ENCODE measurements at places on chromosomes 5 and 9.

- DNase-seq, result no peak
Observed at GRCh38 chr5:136005476-136005875, 23.3 kb upstream of the TGFBI start.

DNA sequence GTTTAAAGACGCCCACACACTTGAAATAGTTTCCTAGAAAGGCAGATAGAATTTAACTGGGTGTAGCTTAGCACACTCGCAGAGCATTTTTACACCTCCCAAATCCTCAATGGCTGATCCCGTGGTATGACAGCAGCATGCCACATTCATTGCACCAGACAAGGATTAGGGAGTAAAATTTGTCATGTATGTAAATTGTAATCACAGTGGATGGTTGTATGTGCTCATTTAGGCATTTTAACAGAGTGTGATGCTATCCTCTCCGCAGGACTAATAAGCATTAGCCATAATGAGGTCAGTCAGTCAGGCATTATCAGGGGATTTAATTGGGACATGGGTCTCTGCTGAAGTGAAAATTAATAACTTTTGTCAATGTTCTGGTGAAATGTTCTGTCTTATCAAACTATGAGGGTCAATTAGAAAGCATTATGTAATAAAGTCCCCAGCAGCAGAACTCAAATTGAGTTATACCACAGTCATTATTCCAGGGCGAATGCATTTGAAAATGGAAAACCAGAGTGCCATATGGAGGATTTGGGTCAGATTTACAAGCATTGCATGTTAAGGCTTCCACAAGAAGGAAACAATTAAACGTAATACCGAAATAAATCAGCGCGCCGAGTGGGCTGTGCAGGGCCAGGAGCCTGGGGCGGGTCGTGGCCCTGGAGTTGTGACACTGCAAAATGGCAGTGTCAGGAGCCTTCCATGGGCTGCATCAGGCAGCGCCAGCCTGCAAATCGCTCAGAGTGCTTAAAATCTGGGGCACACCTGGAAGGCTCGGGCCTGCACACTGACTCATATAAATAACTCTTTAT, 602.2 kb downstream of the BNC2 start:
- DNase-seq, result no peak

- no peak for DNase-seq
Observed at GRCh38 chr5:109923205-109923604, 233.5 kb downstream of the MAN2A1 start.

GRCh38 chr5:57338068-57338867, 144.3 kb downstream of the ACTBL2 start:
- DNase-seq, result no peak

DNA sequence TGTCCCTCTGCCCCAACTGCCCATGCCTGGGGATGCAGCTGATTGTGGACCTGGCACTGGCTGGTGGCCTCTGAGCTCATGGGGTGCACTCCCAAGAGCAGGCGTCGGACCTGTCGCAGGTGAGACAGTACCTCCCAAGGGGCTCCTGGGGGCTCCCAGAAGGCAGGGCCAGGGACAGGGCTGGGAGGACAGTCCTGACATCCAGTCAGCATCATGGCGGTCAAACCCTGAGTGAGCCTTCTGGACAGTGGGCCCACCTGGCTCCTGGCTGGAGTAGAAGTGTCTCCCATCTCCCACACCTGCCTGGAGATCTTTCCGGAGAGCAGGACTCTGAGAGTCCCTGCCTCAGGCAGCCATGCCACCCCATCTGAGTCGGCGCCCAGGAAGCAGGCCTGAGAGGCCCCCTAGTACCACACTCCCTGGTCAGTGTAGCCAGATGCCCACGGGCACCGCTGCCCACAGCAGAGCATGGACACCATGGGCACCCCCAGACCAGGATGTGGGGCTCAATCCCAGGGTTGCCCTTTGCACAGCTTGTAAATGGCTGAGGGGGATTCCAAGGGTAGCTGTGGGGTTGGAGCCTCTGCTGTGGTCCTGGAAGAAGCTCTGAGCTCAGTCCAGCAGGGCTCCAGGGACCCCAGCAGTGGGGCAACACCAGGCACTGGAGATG, 6.6 kb downstream of the LCN9 start:
- DNase-seq, result no peak

- peak; percentile 45 for DNase-seq
Observed at GRCh38 chr9:132268725-132269352, 85.9 kb downstream of the SETX start.

- no peak for DNase-seq
Observed at GRCh38 chr9:15286161-15286821, 20.7 kb downstream of the TTC39B start.

- DNase-seq, result no peak
Observed at GRCh38 chr5:64518793-64519192, 13.0 kb downstream of the RGS7BP start.

DNA sequence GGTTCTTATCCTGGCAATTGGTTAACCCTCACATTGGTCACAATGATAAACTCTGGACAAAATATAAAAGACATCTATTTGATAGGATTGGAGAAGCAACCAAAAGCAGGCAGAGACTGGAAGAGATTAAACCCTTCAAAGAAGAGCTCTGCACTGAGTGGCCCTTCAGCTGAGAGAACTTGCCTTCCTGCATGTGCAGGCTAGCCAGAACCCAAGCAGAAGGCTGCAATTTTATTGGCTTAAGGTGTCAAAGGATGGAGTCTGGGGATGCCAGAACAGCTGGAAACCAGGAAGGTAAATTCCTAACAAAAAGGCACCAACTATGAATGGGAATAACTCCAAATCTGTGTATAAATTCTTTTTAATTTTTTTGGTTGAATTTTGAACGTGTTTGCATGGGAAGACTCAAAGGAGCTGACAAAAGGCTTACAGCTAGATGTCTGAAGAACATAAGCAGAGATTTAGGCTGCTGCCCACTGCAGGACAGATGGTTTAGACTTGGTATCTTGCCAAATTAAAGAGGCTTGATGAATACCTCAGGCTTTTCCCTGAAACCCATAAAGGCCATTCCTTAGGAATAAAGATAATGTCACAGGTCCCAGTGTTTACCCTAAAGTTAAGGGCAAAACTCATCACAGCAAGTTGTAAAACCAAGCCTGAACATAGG, 66.3 kb downstream of the NR2F1 start:
- no peak for DNase-seq

- DNase-seq, result no peak
Observed at GRCh38 chr5:96142786-96143434, 181.3 kb upstream of the ELL2 start.

GRCh38 chr5:149633476-149634350, 52.4 kb downstream of the ARHGEF37 start:
- DNase-seq, result no peak

DNA sequence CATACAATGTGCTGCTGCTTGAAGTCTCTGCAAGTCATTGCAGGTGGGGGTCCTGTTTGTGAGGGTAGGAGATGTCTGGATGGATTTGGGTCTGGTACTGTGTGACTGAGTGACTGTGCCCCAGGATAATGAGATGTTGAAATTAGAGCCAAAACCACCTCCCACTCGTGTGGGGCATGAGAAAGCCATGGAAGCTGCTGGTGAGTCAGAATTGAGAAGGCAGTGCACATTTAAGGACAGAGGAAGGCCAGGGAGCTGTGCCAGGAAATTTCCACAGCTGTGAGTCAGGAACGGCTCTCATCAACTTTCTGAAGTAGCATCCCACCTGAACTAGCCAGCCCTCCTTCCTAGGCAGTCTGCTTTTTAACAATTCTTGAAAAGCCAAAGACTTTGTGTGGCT, 229.8 kb downstream of the DRD1 start:
- DNase-seq, result no peak

GRCh38 chr9:134066526-134066912, 1.3 kb downstream of the BRD3 start:
- DNase-seq, result no peak

DNA sequence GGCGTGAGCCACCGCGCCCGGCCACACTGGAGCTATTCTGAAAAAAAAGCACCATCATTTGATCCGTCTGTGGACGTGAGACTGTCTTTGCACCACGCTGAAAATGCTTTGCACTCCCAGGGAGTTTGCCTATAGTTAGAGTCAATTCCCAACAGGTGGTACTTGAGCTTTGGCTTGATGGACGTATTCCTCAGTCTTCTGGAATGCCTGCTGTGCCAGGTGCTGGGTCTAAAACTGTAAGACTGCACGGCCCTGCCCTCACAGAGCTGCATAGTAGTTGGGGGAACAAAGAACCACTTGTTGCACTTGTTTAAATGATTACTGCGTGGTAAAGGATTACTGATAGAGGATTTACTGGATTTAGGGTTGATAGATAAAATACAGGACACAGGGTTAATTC, 3.4 kb upstream of the CCNO start:
- no peak for DNase-seq

- no peak for DNase-seq
Observed at GRCh38 chr9:3517377-3518048, 8.3 kb downstream of the RFX3 start.

DNA sequence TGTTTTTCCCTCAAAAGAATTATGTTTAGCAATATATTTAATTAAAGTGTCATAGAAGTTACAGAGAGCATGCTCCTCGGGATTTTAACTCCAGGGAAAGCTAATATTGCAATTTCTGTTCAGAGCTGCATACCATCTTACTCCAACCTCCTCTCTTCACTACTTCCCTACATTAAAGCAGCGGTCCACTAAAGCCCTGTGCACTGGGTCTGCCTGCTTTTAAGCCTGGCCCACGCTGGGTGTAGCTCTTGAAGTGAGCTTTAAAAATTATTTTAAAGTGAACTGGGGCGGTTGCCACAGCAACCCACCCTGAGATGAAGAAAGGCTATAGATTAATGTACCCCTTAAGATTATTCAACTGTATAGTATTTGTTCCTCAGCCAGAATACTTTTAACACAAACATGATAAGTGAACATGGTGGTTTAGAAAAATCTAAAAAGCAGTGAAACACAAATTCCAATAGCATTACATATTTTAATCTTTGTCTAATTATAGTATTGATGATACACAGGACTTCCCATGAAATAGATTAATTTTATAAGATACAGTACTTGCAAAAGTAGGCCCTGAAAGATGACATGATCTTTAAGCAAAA, 3.9 kb upstream of the MEF2C start:
- no peak for DNase-seq

GRCh38 chr5:91591076-91591475, 208.0 kb upstream of the ARRDC3 start:
- DNase-seq, result no peak

DNA sequence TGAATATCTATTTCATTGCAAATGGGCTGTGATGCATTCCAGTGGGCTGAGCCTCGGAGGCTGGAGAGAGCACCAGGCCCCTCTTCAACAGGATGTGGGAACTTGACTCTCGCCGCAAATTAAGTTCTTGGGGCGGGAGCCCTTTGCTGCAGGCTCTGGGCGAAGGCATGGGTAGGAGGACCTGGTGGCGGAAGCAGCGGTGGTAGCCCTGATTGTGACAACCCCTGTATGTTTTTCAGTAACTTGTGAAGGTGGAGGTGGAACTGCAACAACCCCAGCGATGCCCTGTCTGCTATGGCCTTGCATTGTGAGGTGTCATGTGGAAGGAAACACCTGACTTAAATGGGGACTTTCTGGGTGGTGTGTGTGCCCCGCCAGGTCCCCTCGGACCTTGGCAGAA, 9.4 kb downstream of the FYB1 start:
- DNase-seq, result peak; percentile 43

DNA sequence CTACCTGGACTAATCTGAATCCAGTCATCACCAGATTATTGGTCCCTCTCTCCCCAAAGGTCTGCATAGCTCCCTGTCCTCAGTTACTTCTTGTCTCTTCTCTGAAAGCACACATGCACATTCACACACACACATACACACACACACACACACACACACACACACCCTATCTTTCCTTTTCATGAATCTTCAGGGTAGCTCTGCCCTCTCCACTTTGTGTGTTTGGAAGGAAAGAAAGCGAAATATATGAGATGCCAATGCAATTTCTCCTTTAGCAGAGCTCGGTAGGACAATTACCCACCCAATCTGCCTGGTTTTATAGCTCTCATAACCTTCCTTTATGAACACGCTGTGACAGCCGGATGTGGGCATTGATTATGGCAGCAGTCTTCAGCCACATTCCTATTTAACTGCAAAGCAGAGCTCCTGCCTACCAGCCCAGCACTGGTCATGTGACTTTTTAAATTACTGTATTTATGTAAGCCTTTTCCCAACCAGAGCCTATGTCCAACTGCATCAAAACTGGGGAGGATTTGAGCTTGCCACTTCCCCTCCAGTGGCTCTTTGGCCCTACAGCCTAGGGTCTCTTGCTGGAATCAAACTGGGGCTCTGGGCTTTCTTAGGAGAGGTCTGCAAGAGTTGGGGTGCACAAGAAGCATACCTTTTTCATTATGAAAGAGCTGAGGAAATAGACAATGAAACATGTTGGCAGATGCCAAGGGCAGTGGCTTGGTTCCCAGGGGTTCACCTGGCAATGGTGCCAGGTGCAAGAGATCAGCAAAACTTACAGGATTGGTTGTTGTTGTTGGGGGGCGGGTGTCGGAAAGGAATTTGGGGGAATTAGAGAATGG, 20.8 kb upstream of the MATR3 start:
- DNase-seq, result no peak

All from activated CD8-positive, alpha-beta memory T cell treated with anti-CD3 and anti-CD28 coated beads for 1 hour (primary cell).